ENCODE measurements at places on chromosomes 3 and 15.

GRCh38 chr3:41932464-41932863 is 29.4 kb downstream of the ULK4 start:
- no peak for DNase-seq

- DNase-seq: peak; percentile 90
Observed at GRCh38 chr3:158725348-158726011, 6.8 kb downstream of the RARRES1 start.

DNA sequence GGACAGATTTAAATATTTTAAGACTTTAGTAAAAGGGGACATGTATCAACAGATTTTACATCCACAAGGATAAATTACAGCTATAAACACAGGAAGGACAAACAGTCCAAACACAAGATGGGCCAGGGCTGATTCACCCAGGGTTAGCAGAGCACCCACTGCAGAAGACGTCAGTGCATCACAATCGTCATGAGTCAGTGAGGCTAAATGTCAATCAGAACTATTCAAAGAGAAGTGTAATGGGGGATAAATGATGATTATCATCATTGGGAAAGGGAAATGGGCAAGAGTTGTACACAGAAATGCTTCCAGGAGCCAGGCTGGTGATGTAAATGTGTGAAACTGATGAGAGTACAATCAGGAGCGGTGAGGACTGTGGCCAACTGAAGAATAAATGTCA is 226.8 kb downstream of the PLCL2 start:
- DNase-seq: peak; percentile 24

- no peak for DNase-seq
Observed at GRCh38 chr15:78726870-78727551, 84.3 kb downstream of the ADAMTS7 start.

- no peak for DNase-seq
Observed at GRCh38 chr3:50336452-50337174, 4.0 kb downstream of the RASSF1 start.

DNA sequence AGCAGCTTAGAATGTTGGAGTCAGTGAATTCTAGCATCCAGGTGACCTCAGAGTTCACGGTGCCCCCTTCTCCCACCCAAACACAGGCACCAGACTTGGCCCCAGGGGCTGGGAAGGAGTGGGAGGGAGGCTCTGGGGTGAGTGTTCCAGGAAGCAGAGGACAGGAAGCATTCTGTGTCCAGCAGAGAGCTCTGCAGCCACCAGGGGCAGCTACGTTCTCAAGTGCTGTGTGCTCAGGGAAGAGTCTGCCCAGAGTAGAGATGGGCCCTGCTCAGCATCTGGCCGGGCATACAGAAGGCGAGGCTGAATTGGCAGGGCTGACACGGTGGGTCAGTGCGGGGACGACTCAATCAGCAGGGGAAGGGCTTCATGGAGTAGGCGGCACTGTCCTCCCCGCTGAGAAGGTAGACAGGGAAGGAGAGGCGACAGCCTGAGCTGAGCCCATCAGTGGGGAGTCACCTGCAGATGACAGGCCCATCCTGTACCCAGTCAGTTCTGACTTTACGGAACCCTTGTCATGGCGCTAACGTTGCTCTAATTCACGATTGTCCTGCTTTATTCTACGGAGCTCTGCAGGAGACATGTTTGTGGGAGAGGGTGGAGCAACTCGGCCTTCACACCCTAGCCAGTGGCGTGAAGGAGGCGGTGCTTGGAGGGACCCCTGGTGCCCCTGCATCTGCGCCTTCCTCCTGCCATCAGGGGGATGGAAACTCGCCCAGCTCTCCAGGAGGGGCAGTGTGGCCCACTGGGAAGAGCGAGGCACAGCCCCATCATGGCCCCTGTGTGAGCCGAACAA is 82.2 kb downstream of the C3orf70 start:
- peak; percentile 51 for DNase-seq

GRCh38 chr15:94324117-94324826 is 92.9 kb downstream of the MCTP2 start:
- peak; percentile 61 for DNase-seq

DNA sequence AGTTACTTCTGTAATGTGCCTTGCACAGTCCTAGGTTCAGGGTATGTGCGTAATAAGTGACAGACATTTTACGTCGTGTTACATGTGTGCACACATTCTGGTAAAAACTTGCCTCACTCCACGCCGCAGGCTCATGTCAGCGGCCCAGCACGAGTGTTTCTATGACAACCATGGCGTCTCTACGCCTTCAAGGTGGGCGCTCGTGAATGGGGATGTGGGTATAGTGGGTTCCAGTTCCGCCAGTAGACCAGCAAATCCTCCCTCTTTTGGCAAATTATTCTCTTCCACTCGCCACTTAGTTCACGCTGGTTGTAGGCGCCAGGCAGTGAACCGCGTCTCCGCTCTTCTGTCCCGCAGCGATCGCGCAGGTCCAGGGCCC is 40.3 kb downstream of the CHST14 start:
- no peak for DNase-seq

- no peak for DNase-seq
Observed at GRCh38 chr3:16245609-16246008, 19.1 kb downstream of the DPH3 start.

GRCh38 chr3:143771258-143771657 is 77.0 kb downstream of the SLC9A9 start:
- no peak for DNase-seq

DNA sequence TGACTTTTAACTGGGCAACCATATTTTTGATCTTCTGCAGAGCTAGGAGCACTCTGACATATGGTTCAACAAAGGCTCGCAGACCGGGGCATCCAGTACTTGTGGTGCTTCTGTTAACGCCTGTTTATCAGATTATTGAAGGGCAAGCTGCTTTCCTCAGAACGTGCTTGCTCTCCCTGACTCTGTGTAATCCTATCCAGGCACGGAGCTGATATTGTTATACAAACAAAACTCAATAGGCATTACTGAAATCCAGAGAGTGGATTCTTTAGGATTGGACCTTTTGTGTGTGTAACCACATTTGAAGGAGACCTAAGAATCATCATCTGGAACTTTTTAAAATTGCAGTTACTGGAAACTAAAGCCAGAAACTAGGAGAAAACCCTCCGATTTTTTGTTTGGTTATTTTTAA is 246.5 kb downstream of the PTPRG start:
- DNase-seq: peak; percentile 32

GRCh38 chr15:37019479-37020433 is 80.6 kb downstream of the MEIS2 start:
- no peak for DNase-seq

DNA sequence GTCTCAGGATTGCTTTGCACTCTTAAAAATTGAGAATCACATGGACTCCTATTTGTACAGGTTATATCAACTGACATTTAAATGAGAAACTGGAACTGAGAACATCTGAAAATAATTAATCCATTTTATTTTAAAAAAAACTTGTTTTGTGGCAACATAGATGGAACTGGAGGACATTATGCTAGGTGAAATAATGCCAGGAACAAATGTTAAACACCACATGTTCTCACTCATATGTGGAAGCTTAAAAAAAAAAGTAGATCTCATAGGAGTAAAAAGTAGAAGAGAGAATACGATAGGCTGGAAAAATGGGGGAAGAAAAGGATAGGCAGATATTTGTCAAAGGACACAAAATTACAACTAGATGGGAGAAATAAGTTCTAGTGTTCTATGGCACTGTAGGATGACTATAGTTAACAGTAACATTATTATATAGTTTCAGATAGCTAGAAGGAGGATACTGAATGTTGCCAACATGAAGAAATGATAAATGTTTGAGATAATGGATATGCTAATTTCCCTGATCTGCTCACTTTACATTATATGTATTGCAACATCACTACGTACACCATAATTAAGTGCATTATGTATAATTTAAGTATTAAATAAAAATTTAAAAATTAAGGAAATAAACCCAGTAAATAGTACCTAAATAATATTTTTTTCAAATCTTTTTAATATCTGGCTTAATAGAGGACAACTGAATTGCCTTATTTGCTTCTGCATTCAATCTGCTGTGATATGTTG is 100.5 kb upstream of the TSPAN3 start:
- no peak for DNase-seq

- peak; percentile 68 for DNase-seq
Observed at GRCh38 chr3:194598771-194599557, 34.3 kb downstream of the TMEM44 start.

DNA sequence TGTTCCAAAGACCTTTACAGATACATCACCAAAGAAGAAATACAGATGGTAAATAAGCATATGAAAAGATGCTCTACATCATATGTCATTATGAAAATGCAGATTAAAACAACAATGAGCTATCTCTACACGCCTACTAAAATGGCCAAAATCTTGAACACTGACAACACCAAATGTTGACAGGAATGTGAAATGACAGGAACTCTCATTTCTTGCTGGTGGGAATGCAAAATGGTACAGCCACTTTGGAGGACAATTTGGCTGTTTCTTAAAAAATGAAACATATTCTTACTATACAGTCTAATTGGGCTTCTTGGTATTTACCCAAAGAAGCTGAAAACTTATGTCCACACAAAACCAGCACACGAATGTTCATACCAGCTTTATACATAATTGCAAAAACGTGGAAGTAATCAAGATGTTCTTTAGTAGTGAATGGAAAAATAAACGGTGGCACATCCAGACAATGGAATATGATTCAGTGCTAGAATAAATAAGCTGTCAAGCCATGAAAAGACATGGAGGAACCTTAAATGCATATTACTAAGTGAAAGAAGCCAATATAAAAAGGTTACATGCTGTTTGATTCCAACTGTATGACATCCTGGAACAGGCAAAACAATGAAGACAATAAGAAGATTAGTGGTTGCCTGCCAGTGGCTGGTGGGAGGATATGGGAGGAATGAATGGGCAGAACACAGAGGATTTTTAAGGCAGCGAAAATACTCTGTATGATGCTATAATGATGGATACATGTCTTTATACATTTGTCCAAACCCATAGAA is 81.3 kb upstream of the NEDD4 start:
- DNase-seq: no peak

GRCh38 chr3:44995142-44995770 is 19.2 kb downstream of the EXOSC7 start:
- peak; percentile 43 for DNase-seq

DNA sequence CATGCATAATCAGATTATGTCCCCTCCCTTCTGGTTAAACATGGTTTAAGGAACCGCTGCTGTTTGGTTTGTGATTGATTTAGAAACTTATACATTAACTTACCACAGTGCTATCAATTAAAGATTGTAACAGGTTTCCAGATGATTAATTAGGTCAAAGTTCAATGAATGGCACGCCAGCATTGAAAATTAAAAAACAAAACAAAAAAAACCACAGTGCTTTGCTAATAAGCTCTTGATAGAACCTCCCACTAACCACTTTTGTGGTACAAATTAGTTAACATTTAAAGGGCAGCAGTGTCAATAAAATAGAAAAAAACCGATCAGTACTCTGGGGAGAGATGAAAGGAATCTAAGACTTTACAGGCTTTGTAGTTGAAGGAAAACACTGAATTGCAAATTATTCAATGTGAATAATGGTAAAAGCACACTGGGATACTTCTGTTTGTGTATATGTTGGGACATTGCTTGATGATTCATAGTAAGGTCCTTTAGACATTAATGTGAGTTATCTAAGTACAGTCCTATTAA is 7.6 kb upstream of the C3orf38 start:
- DNase-seq: peak; percentile 14

GRCh38 chr3:99747915-99748314 is 69.7 kb upstream of the CMSS1 start:
- peak; percentile 11 for DNase-seq

GRCh38 chr3:186209810-186210752 is 101.2 kb upstream of the ETV5 start:
- peak; percentile 84 for DNase-seq

DNA sequence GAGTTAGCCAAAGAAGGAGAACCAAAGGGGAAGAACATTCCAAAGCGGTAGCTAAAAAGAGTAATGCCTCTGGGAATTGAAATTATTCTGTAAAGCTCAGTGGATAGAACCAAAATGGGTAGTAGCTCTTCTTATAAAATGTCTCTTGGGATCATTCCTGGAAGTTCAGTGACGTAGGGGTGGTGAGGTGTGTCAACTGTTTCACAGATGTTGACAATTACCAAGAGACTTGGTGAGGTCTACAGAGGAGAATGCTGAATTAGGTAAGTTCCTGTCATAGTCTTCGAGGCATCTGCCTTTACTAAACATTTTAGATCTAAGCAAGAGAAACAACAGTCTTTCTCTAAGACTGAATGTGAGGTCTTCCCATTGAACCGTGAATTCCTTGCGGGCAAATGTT is 67.8 kb downstream of the TPRG1 start:
- DNase-seq: no peak

GRCh38 chr3:124234852-124235252 is 242.9 kb upstream of the ROPN1 start:
- no peak for DNase-seq

DNA sequence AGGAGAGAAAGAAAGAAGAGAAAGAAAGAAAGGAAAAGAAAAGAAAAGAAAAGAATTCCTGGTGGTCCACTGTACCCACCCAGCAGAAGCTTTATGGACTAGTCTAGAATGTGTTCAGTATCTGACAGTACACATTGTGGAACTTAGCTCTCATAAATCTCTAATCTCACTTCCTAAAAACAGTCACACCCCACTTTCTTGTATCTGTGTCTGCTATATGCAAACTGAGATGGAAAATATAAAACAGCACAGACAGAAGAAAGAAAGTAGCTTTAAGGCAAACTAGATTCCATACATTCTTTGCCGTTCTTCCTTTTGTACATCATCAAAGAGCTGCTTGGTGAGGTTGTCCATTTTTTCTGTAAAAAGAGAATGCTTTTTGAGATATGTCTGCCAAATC is 41.1 kb upstream of the GNB5 start:
- DNase-seq: no peak

- no peak for DNase-seq
Observed at GRCh38 chr3:156478891-156479290, 76.0 kb downstream of the SSR3 start.

DNA sequence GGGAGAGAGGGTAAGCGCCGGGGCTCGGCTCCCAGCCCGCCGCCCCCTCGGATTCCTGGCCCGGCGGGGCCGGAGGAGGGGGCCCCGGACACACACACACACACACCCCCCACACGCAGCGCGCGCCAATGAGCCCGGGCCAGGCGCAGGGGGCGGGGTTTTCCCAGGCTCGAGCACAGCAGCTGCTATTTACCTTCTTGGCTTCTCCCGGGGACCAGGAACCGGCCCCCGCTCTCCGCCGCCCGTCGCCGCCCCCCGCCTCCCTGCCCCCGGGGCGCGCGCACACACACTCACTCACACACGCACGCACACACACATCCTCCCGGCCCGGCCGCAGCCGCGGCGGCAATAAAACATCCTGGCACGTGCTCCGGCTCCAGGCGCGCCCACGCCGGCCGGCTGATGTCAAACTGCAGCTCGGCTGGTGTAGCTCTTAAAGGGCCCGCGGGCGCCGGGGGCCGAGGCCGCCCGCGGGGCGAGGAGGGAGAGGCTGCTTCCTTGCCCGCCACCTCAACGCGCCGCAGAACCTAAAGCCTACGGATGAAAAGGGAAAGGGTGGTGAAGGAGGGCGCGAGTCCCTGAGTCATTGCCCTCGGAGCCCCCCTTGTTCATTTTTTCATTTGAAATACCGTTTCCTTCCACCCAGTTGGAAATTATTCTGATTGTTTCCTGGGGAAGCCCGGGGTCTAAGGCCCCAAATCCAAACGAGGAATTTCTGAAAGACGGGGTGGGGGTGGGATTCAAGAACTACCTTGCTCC is 1.0 kb upstream of the HES1 start:
- DNase-seq: peak; percentile 93

GRCh38 chr3:188316021-188316722 is 162.2 kb downstream of the LPP start:
- no peak for DNase-seq

Measured in AG08396 (cell line).